ENCODE measurements at places on chromosomes 4 and X. TPM values are rescaled to one million over a fixed set of nuclear protein-coding genes. Genes with fewer than 3 reads are reported as not detected.

The SSX4B gene
- not detected for total RNA-seq

The RNF4 gene
- total RNA-seq = 73.1 TPM

The IL1RAPL2 gene
- not detected for total RNA-seq

The IL3RA gene
- not detected for total RNA-seq

The FRG2 gene
- total RNA-seq = not detected

The SHOX gene
- total RNA-seq = not detected

The ADD1 gene
- total RNA-seq = 165 TPM

The AR gene
- not detected for total RNA-seq

The MUC7 gene
- not detected for total RNA-seq

The CTAG2 gene
- not detected for total RNA-seq

The SPATA4 gene
- total RNA-seq = not detected

The BTC gene
- not detected for total RNA-seq

The NALF2 gene
- 0.29 TPM for total RNA-seq

The GAB1 gene
- total RNA-seq = 0.12 TPM

The GPR82 gene
- not detected for total RNA-seq

The THAP9 gene
- 2.7 TPM for total RNA-seq

The CSAG3 gene
- total RNA-seq = 0.74 TPM

The HSFX3 gene
- not detected for total RNA-seq

The LRRC66 gene
- not detected for total RNA-seq

The ARHGAP4 gene
- 161 TPM for total RNA-seq

The REELD1 gene
- not detected for total RNA-seq

The UGT2B28 gene
- total RNA-seq = not detected

The SMIM31 gene
- not detected for total RNA-seq

The NMU gene
- not detected for total RNA-seq

The ARR3 gene
- total RNA-seq = not detected

The SORCS2 gene
- total RNA-seq = 0.07 TPM

The CXCL3 gene
- not detected for total RNA-seq

The NIPAL1 gene
- total RNA-seq = 1.0 TPM

The AMMECR1 gene
- total RNA-seq = 4.1 TPM

The TMEM35A gene
- total RNA-seq = not detected

The NHSL2 gene
- total RNA-seq = 0.10 TPM

The DCAF16 gene
- total RNA-seq = 48.5 TPM

The CDK16 gene
- total RNA-seq = 85.3 TPM

The TMEM31 gene
- total RNA-seq = 0.31 TPM

The GLUD2 gene
- 0.62 TPM for total RNA-seq

The ARMCX5 gene
- total RNA-seq = 11.4 TPM

The TEC gene
- 3.7 TPM for total RNA-seq

The NUDT10 gene
- 1.2 TPM for total RNA-seq

The ZXDA gene
- total RNA-seq = 2.0 TPM

The CT45A7 gene
- total RNA-seq = not detected

The TMPRSS11B gene
- total RNA-seq = not detected

The ART3 gene
- total RNA-seq = not detected

The GSX2 gene
- total RNA-seq = not detected

The ENPP6 gene
- not detected for total RNA-seq

The RAB41 gene
- total RNA-seq = not detected

The FAM50A gene
- total RNA-seq = 39.7 TPM

The CCNB3 gene
- 0.79 TPM for total RNA-seq

The ZAR1 gene
- total RNA-seq = not detected

The TRIML1 gene
- total RNA-seq = not detected

The LINC00632 gene
- not detected for total RNA-seq

The HELT gene
- total RNA-seq = not detected

The BEND2 gene
- not detected for total RNA-seq

The MAGEA2B gene
- not detected for total RNA-seq

The TBCK gene
- total RNA-seq = 21.6 TPM

The LRAT gene
- total RNA-seq = not detected

The SULT1E1 gene
- total RNA-seq = not detected

The LRCH2 gene
- total RNA-seq = not detected

The ADH1A gene
- not detected for total RNA-seq

The LAS1L gene
- total RNA-seq = 61.1 TPM

All from activated naive CD4-positive, alpha-beta T cell treated with anti-CD3 and anti-CD28 coated beads for 36 hours (primary cell).